ENCODE measurements at places on chromosomes 1 and 21.

DNA sequence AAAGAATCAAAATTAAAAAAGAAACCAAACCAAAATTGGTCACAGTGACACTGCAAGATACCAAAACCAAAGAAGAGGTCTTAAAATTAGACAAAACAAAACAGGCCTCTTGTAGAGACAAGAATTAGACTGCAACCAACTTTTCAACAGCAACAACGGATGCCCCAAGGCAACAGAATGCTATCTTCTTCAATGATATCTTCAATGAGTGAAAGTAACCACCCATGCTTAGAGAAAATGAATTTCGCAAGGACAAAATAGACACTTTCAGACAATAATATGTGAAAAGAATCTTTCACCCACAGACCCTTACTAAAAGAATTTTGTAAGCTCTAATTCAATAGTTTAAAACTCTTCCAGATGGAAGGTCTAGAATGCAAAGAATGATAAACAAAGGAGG is 41.7 kb downstream of the USP48 start:
- no peak for DNase-seq

DNA sequence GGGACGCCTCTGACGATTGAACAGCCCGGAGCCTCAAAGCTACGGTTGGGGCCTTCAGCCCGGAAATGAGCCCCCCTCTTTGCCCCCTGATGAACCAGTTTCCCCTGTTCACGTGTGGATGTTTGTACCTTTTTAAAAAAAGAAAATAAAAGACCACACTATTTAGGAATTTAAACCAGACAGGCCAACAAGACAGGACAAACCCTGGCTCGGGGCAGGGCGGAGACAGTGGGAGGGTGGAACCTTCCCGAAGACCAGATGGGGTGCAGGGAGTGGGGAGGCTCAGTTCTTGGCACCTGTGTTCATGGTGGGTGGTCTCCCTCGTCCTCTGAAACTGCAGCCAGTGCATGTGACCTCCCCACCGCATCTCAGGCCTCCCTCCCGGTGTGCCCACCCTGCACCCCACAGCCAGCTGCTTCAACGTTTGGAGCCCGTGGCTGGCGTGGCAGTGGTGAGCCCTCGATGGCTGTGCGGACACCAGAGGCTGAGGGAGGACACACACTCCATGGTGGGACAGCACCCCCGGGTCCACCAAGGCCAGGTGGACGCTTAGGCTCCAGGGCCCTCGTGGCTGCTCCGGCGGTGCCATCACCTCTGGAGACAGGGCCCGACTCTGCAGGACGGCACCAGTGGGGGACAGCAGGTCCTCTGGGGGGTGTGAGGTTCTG is 45.6 kb downstream of the COL18A1 start:
- no peak for DNase-seq

- DNase-seq = no peak
Observed at GRCh38 chr1:153539395-153540093, 1.2 kb downstream of the S100A5 start.

- no peak for DNase-seq
Observed at GRCh38 chr1:10432910-10433700, 2.9 kb downstream of the CENPS start.

- no peak for DNase-seq
Observed at GRCh38 chr1:165598676-165599059, 32.4 kb upstream of the MGST3 start.

DNA sequence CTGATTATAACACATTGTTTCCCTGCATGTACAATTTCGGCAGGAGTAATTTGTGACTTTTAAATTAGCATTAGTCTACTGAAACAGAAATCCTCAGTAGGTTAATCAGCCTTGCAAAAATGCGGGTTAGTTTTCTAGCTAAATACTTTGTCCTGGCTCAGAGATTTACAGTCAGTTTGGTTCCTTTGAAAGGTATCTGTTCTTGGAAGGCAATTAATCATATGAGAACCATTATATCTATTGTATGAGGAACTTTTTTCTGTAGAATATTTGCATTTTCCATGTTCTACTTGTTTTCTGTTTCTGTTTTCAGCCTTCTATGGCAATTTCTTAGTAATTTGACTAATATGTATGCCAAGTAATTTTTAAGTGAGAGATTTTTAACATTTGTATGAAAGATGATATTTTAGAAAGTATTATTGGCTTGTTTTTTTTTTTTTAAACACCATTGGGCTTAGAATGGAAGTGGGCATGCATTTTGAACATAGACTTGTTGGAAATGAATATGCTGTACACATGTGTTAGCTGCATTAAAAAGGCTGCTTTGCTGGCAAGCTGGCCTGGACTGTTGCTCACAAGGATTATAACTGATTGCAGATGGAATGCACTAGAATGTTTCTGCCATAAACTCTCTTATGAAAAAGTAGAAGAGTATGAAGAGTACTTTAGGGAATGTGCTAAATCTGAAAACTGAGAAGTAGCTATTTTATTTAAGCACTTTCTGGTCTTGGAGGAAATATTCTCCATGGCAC is 26.2 kb downstream of the KIF1B start:
- no peak for DNase-seq

GRCh38 chr21:45747802-45748445 is 104.4 kb downstream of the PCBP3 start:
- no peak for DNase-seq

DNA sequence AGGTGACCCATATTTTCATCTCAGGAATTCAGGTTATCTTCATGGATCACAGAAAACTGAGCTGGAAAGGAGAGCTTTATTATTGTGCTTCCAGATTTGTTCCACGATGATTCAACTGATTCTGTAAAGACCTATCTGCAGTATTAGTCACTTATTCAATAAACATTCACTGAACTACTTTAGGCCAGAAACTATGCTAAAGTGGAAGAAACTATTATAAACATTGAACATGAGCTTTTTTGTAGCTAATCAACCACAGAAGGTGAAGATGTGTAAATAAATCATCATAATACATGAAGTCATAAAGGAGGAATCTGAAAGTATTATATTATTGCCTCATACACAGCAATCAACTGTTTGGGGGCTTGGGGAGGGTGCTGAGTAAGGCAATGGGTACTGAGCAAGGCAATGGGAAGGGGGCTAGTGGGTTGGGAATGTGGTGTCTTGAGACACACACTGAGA is 30.6 kb upstream of the EXO1 start:
- no peak for DNase-seq

DNA sequence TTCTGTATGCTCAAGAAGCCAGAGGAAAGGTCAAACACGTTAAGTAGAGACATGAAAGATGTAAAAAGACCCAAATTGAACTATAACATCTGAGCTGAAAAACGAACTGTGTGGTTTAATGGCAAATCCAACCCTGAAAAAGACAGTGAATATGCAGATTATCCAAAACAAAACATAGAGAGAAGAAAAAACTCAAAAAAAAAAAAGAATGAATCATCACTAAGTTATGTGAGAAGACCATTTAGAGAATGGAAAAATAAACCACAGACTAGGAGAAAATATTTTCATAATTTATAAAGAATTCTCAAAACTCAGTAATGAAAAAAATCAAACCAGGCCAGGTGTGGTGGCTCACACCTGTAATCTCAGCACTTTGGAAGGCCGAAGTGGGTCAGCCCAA is 253.3 kb downstream of the PLPP3 start:
- DNase-seq = no peak

DNA sequence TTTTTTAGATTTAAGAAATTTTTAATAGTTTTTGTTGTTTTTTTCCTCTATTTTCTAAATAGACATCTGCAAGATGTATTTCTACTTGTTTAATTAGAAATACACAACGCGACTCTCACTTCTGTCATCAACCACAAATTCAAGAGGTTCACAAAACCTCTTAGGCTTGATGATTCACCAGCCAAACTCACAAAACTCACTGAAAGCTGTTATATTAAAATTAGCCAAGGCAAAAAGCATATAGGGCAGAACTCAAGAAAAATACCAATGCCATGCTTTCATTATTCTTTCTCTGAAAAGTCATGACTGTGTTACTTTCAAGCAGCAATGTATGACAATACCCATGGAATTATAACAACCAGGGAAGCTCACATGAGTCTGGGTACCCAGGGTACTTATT is 487.0 kb upstream of the RGS18 start:
- DNase-seq = no peak

DNA sequence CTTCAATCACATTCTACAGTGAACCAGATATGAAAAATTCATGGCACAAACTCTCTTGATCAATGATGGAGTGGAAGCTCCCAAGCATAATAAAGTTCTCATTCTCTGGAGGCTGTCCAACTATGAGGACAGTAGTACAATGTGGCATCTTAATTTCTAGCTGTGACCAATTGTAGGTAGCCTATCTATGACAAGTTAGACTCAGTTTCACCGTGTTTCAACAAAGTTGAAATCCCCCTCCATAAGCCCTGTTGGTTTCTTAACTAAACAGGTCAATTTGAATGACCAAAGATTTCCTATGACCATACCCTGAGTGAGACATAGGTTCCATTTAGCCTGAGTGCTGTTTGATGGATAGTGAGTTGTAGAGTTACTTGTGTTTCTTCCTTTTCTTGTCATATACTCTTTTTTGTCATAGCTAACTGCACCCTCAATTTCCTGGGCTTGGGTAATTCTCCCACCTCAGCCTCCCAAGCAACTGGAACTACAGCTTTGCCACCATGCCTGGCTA is 11.8 kb downstream of the PATJ start:
- DNase-seq = no peak

DNA sequence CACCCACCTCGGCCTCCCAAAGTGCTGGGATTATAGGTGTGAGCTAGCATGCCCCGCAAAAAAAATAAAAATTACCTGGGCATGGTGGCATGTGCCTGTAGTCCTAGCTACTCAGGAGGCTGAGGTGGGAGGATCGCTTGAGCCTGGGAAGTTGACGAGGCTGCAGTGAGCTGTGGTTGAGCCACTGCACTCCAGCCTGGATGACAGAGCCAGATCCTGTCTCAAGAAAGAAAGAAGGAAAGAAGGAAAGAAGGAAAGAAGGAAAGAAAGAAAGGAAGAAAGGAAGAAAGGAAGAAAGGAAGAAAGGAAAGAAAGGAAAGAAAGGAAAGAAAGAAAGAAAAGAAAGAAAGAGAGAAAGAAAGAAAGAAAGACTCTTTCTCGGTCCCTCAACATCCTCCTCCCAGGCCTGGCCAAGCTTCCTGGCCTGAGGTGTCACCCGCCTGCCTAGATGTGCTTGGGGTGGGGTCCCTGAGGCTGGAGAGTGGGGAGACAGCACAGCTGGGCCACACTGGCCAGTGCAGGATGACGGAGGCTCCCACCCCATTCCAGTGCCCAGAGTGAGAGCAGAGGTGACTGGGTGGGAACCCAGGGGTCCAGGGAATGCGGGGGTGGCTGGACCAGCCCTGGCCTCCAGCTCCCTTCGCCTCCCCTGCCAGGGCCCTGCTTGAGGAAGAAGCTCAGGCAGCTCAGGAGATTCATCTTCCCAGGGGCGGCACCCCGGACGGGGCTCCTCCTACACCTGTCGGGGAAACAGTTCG is 10.2 kb upstream of the GNB1 start:
- DNase-seq = no peak

- no peak for DNase-seq
Observed at GRCh38 chr1:18300376-18300775, 180.4 kb upstream of the KLHDC7A start.

GRCh38 chr1:156014829-156015228 is 5.9 kb downstream of the SSR2 start:
- no peak for DNase-seq

DNA sequence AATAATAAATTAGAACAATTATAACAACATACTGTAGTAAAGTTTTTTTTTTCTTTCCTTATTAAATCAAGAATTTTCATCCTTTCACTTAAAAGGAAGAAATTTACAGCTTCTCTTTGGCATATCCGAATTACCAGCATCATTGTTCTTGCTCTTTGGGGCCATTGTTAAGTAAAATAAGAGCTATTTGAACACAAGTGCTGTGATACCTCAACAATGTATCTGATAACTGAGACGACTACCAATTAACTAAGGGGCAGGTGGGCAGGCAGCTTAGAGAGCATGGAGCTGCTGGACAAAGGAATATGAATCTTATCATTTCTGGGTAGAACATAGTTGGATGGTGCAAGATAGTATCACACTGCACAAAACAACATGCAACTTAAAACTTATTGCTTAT is 719.9 kb upstream of the TMPRSS15 start:
- no peak for DNase-seq

- DNase-seq = no peak
Observed at GRCh38 chr1:69661686-69662085, 94.0 kb downstream of the LRRC7 start.

DNA sequence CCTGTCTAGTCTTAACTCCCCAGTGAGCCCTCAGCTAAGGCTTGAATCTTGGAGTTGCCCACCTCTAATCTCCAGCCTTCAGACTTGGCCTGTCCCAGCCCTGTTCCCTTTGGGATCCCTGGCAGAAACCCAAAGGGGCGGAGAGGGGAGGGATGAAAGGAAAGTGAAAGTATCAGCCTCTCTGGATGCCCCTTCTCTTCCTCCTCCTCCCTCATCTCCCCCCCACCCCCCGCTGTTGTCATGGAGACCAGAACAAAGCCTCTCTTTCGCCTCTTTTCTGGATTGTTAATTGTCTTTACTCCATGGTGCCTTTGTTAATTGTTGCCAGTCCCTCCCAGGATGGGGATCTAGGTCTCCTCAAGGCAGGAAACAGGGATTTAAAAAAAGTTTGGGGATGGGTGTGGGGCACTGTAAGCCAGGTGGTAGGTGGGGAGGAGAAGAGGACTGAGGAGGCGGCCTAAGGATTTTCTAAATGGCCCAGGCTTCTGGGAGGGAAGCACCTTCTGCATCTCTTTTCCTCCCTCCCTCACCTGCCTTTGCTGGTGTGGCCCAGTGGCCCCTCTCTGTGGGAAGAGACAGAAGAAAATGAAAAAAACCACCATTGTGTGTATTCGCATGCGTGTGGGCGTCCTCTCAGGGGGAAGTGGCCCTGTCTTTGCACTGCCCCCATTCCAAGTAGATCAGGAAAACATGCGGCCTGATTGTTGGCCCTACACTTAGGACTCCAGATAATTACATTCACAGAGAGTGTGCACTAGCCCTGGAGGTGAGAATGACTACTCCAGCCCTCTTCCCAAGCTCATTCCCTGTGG is 7.5 kb upstream of the SOX13 start:
- no peak for DNase-seq

- peak; percentile 69 for DNase-seq
Observed at GRCh38 chr1:151534662-151535278, 5.3 kb upstream of the TUFT1 start.

GRCh38 chr1:168116327-168116799 is 20.4 kb downstream of the GPR161 start:
- no peak for DNase-seq

- no peak for DNase-seq
Observed at GRCh38 chr21:45490049-45490731, 52.0 kb downstream of the SLC19A1 start.

GRCh38 chr1:192260076-192260475 is 56.7 kb upstream of the RGS21 start:
- no peak for DNase-seq

DNA sequence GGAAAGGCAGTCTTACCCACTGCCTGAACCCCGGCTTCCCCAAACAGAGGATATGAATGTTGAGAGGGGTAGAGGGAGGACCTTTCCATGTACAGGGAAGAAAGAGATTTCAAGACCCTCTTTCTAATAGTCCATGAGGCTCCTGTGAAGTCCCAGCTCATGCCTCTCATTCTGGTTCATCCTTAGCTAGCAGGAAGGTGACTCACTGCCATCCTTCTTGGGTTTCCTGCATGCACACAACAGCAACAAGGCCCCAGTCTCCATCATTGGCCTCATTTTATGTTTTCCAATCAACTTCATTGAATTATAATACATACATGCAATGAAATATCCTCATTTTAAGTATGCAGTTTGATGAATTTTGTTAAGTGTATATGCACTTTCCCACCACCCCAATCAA is 46.2 kb downstream of the SYT2 start:
- DNase-seq = no peak

GRCh38 chr1:63665824-63666223 is 72.6 kb downstream of the PGM1 start:
- no peak for DNase-seq

Data from activated T-helper 1 cell treated with anti-CD3 and anti-CD28 coated beads, Interleukin-2, amount 50 U/mL, for 16 hours (primary cell).